ENCODE measurements at places on chromosomes 6 and 20.

GRCh38 chr20:42572320-42573016, 617.2 kb downstream of the PTPRT start:
- DNase-seq: no peak

GRCh38 chr20:55678126-55678525, 327.2 kb downstream of the CBLN4 start:
- no peak for DNase-seq

DNA sequence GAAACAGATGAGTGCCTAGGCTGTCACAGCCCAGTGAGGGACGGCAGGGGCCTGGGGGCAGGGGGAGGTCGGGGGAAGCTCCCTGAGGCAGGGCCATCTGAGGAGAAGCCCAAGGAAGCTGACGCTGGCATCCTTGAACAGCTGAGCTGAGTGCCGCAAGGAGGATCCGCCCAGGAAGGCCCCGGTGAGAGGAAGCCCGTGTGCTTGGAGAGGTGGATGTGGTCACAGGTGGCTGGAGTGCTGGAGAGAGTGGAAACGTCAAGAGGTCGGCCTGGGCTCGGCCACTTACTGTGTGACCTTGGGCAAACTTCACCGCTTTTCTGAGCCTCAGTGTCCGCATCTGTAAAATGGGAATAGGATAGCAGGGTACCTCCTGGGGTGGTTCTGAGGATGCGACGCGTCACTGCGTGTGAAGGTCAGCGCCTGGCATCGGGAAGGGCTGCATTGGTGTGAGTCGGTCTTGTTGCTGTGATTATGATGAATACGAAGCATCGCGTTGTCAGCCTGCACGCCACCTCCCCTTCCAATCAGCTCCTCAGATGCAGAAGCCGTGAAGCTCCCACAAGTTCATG, 116.1 kb upstream of the PTPN1 start:
- DNase-seq: no peak

- no peak for DNase-seq
Measured at GRCh38 chr6:161465403-161465802, 191.5 kb upstream of the AGPAT4 start.

DNA sequence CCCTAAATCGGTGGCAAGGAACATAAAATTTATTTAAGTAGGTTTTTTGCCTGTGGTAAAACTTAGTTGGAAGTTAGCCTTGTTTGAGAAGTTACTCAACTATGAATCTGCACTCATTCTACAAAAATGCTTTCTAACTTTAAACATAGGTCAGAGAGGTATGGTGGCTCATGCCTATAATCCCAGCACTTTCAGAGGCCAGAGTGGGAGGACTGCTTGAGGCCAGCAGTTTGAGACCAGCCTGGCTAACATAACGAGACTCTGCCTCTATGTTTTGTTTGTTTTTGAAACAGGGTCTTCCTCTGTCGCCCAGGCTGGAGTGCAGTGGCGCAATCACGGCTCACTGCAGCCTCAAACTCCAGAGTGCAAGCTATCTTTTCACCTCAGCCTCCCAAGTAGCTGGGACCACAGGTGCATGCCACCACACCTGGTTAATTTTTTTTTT, 16.2 kb downstream of the USP49 start:
- no peak for DNase-seq

DNA sequence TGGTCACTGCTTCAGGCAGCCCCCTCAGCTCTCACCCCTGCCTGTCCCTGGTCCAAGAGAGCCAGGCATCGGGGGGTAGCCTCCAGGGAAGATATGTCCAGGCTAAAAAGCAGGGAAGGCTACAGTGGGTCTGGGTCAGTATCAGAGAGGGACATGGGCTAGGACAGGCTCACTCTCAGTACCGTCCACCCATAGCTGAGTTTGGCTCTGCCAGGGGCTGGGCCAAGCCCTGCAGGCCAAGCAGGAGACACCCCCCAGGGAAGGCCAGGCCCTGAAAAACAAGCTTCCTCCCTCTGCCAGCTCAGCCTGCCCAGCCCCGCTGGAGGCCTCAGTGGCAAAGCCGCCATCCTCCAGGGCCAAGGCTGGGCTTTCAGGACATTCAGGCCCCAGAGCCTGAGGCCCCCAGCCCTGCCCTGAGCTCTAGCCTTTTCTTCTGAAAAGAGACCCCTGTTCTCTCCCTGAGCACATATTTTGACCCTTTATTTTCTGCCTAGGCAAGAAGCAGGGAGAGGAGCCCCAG, 28.6 kb upstream of the TGM2 start:
- no peak for DNase-seq

DNA sequence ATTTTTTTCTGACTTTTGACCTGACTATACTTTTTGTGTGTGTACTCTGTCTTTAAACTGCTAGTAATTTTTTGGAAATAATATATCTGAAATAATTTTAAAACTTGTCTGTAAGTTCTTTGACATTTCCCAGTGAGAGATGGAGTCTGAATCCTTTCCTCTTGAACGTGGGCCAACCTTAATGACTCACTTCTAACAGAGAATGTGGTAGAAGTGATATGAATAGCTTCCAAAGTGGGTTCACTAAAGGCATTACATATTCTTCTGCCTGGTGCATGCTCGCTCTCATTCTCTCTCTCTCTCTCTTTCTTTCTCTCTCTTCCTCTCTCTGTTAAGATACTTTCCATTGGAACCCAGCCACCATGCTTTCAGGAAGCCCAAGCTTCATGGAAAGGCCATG, 108.7 kb upstream of the FERMT1 start:
- no peak for DNase-seq

DNA sequence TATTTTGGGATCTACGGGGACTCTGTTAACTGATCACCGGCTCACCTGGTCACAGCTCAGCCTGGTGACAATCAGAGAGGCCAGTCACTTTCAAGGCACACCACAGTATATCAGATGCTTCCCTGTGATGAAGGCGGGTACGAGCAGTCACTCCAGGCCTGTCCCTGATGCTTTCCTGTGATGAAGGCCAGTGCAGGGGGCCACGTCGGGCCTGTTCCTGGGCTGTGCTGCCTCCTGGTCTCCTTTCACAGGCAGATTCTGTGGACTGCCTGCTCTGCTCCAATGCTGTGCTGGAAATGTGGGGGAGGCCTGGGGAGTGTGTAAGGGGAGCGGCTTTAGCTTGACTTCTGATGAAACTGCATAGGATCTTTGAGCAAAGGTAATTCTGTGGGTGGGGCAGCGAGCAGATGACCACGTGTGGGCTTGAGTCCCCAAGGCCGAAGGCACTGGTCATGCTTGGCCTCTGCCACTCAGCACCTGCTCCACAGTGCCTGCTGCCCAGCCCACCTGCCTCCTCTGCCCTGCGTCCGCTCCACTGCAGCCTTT, 372.6 kb downstream of the TAF4 start:
- no peak for DNase-seq

- DNase-seq: no peak
Measured at GRCh38 chr20:47674145-47674544, 111.1 kb downstream of the SULF2 start.

DNA sequence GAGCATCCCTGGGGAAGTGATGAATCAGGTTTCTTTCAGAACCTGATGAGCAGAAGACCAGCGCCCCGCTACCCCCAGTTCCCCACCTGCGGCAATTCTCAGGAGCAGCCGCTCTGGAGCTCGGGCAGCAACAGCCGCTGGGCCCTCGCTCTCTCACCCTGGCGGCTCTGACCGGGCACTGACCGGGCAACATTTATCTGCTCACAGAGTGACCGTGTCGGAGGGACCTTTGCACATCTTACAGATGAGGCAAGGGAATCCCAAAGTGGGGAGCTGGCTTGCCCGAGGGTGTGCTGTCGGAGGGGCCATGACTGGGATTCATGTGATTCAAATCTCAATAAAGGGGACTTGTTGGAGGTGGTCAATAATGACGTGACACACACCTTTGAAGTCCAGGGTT, 26.2 kb upstream of the KCNK16 start:
- no peak for DNase-seq

All from stimulated activated CD8-positive, alpha-beta memory T cell treated with anti-CD3 and anti-CD28 coated beads, Interleukin-4, amount 100 ng/mL, for 1 hour (primary cell).